DND-41 (cell line): ENCODE measurements at places on chromosomes 16 and 17.

DNA sequence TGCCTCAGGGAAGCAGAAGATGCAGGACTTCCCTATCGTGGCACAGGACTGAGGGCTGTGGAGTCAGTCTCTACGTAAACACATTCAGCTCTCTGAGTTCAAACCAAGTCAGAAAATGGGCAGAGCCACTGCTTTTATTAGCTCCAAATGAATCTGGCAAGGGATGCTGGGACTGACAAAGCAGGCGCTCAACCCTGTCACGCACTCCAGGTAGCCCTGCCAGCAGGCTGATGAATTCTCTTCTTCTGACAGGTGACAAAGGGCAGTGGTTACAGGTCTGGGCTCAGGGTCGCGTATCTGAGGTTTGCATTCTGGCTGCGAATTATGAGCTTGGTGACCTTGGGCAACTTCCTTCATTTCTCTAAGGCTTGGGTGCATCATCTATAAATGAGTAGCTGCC lies 9.4 kb downstream of the RPH3AL start:
- no peak for DNase-seq

- DNase-seq: no peak
Measured at GRCh38 chr17:8392274-8392673, 5.4 kb downstream of the RNF222 start.

DNA sequence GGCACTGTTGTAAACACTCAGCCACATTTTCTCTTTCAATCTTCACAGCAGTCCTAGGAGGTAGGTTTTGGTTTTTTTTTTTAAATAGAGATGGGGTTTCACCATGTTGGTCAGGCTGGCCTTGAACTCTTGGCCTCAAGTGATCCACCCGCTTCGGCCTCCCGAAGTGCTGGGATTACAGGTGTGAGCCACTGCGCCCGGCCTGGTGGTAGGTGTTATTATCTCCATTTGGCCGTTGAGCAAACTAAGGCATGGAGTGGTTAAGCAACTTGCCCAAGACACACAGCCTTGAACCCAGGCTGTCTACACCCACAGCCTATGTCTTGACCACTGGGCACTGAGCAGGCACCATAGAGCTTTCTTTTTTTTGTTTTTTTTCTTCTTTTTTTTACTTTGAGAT lies 8.6 kb downstream of the SGCA start:
- no peak for DNase-seq

- DNase-seq: no peak
Measured at GRCh38 chr17:2172999-2173398, 118.1 kb downstream of the HIC1 start.

DNA sequence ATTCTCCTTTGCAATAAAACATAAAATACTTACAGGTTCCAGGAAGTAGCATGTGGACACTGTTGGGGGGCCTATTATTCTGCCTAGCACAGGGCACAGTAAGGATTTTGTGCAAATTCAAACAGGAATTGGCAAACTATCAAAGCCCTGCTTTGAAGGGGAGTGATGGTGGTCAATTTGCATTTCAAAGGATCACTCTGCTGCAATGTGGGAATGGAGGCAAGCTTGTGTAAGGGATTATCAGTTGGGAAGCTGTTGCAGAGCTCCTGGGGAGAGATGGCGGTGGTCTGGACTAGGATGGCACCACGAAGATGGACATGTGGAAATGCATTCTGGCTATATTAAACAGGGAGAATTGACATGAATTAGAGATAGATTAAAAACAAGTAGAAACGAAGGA lies 990.7 kb upstream of the RBFOX1 start:
- no peak for DNase-seq

DNA sequence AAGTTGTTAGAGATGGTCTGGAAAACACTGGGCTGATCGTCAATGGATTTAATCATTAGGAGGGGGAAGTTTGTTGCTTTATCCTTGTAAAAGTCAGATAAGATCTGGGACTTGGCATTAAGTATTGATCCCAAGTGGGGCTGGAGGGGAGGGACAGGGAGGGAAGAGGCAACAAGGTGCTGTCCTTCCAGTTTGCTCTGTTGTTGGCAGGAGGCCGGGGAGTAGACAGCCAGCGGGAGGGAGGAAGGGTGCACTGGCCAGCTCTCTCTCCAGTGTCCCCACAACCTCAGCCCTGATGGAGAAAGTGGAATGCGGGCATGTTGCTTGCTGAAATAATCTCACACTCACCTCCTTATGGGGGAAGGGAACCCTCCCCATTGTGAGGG lies 210.2 kb downstream of the CCDC182 start:
- DNase-seq: no peak

GRCh38 chr17:77212833-77213777 lies 72.3 kb downstream of the SEC14L1 start:
- DNase-seq: no peak

GRCh38 chr17:50110591-50111349 lies 15.6 kb downstream of the PDK2 start:
- DNase-seq: no peak

GRCh38 chr16:12059216-12059769 lies 82.8 kb downstream of the SNX29 start:
- no peak for DNase-seq

DNA sequence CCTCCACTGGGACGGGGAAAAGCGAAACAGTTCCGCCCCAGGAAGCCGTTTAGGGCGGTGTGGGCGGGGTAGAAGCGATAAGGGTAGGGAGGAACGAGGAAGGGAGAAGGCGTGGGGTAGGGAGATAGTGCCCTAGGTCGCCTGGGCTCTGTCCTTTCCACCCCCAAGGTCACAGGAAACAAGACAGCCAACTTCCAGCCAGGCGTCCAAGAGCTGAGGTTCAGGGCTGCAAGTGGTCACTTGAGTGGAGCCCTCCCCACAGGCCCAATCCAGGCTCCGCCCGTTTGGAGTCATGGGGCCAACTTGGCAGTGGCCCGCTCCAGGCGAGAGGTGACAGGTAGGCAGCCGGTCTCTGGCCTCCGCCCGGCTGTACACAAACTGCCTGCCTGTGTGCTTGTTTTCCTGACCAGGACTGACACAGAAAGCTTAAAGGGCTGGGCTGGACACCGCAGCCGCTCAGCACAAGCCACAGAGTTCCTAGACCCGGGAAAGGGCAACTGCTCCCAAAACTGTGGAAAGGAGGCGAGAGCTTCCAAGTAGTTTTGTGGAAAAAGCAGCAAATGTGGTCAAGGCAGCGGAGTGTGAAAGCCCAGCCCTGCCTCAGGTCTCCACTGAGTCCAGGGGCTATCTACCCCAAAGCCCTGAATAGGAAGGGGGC lies at the start of gene RILP:
Gene RILP (minus strand): TSS at position 23 of the 658 bp plus-strand sequence. CDS start 62 bp downstream, outside the sequence.
- peak; percentile 71 for DNase-seq
